ENCODE measurements at places on chromosomes 7 and 10.

DNA sequence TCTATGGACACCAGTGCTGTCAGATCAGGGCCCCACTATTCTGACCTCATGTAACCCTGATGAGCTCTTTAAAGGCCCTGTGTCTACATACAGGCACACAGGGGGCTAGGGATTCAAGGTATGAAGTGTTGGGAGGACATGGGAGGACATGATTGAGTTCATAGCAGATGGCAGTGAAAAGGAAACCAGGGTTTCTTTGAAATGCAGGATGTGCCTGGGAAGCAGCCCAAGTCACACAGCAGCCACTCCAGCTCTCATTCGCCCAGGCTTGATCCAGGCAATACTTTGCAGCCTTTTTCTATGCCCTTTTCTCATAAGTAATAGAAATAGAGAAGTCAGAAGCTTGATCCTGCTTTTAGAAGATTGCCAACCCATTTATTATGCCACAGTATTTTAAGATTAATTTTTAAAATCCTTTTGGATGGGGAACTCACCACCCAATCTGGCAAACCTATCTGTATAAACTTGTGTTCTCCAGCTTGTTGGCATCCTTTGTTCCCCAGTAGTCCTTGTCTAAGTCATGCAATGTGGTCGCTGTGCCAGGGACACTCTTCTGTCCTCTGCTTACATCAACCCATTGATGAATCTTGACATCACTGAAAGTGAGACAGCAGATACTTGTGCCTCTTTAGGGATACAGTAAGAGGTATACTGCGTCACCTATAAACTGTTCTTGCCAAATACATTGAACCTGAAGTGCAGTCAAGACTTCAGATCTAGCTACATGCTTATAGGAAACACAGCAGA, 95.0 kb downstream of the TAF3 start:
- DNase-seq: no peak

DNA sequence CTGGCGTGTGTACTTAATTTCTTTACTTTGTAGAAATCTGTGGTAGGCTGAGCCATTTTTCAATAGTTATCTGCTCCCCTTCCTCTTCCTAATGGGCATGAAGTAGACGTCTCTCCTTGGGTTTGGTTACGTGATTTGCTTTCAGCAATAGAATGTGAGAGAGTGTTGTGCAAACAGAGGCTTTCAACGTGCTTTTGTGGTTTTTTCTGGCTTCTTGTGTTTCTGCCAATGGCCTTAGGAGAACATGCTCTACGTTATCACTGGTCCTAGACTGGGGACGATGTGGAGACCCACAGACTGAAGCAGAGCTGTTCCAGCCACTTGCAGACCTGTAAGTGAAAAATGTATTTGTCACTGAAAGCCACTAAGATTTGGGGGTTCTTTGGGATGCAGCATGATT, 107.2 kb upstream of the NPTX2 start:
- no peak for DNase-seq

DNA sequence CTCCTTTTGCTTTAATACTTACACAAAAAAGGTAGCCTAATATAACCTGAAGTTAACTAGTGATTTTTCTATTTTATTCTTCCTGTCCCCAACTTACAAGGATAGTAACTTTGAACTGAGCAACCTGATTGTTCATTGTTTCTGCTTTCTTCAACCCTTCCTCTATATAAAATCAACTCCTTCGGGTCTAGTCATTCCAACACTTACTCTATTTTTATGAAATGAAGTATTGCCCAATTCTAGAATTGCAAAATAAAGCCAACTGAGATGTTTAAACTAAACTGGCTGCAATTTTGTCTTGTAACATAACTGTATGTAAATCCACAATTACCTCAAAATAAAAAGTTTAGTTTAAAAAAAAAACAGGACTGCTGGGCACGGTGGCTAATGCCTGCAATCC, 20.3 kb upstream of the DNA2 start:
- no peak for DNase-seq

- no peak for DNase-seq
Measured at GRCh38 chr10:13683017-13683416, 96.3 kb downstream of the PRPF18 start.

GRCh38 chr7:118219157-118219512, 5.4 kb upstream of the ANKRD7 start:
- DNase-seq: no peak

DNA sequence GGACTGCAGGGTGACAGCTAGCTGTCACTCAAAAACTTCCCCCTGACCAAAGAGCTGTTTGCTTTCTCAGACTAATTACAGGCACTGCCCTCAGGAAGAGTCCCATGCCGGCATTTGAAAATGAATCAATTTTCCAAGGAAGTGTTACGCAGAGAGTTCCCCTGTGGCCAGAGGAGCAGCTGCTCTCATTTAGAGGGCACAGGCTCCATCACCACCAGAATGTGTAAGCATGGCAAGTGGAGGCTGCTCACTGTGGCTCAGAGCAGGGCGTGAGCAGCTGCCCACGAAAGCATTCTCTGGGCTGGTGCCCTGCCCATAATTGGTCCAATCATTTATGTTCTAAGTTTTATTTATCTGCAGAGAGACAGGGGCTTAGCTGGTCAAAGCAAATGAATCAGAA, 202.2 kb downstream of the RAMP3 start:
- DNase-seq: no peak

- no peak for DNase-seq
Measured at GRCh38 chr10:5963591-5963990, 13.8 kb downstream of the IL15RA start.

- DNase-seq: no peak
Measured at GRCh38 chr7:159030490-159031134, 114.1 kb downstream of the VIPR2 start.

GRCh38 chr10:59819683-59820082, 66.4 kb upstream of the MRLN start:
- DNase-seq: no peak

DNA sequence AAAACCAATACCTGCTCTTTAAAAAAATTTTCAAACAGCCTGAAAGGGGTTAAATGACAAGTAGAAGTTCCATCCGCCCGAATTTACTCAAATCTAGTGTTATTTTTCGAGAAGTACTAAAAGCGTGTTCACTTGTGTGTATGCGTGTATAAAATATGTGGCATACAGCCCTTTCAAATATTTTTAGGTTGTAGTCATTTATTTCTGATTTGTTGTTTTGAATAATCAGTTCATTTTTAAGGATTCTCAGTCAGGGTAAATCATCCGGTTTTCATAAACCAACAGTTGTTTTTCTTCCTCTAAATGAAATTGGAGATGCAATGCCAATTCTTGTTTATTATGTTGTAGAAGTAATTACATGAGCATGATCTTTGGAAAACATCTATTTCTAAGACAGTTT, 6.9 kb upstream of the SUN1 start:
- DNase-seq: no peak

- no peak for DNase-seq
Measured at GRCh38 chr7:158064631-158065030, 523.0 kb downstream of the PTPRN2 start.

DNA sequence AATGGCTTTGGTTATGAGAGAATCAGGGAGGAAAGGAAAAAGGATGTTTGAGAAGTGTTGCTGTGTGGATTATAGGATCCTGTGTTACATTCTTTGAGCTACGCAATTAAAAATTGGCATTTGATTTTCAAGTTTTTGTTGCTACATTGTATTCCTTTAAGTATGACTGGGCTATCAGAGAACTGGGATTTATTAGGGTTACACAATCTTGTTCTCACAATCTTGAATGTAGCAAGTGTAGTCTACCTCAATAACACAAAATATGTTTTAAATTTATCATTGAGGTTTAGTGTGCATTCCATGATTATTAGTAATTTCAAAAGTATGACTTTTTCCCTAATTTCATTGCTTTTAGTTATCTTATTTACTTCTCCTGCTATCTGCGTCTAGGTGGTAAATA, 113.9 kb downstream of the CACNB2 start:
- DNase-seq: no peak

DNA sequence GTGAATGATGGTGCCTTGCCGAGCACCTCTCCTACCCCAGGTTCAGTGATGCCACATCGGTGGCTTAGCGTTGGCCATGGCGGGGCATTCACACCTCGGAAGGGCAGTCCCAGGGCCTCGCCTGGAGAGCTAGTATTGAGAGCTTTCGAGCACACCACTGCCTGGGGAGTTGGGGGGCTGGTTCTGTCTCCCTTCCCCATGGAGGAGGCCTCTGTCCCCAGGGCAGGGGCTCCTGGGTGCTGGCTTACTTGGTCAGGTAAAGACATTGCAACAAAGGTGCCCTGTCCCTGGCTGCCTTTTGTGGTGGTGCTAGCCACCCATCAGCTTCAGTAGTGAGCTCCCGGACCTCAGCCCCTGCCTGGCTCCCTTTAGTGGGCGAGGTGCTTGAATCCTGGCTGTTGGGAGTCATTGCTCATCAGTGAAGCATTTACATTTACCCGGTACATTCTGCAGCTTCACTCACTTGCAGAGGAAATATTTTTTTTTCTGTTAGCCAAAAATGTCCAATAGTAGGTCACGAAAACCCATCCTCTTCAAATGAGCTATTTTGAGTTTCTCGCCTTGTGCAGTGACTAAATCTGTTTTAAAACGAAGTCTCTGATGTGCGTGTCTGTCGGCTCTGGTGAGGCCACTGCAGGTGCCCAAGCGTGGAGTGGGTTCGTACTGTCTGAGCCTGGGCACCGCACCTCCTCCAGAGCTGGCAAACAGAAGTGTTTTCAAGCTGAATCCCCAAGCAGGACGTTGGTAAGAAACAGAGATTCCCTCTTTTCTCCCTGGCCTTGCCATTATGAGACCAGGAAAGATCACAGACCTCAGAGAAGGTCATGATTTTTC, 95.5 kb downstream of the INPP5A start:
- no peak for DNase-seq

- no peak for DNase-seq
Measured at GRCh38 chr7:88835147-88835728, 39.7 kb upstream of the TEX47 start.

DNA sequence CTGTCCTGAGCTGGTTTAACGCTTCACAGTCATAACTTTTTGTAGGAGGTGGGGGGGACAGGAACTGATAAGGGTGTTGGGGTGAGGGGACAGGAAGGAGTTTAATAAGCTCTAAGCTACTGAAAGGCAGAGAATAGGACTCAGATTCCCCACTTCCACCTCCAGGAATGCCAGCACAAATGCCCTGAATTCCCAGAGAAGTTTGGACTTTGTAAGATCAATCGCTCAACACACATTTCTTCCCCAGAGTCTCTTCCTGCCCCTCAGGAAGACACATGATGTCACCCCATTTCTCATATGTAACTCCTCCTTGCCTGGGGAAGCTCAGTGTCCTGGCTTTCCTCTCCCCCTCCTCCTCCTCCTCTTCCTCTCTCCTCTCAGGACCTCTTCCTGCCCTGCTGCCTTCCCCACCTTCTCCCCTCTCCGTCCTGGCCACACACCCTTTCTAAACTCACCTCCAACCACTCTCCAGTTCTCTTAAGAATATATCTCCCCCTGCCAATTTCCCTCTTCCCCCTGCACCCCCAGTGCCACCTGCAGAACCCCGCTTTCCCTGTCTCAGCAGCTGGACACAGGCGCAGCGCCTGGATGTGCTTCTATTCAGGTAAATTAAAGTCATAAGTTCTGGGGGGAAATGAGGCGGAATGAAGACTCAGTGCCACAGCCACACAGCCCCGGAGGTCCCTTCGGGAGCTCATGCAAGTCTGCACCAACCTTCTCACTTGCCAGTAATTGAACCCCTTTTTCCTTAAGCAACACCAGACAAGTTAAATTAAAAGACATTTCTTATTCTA, 5.3 kb upstream of the LOXL4 start:
- DNase-seq: no peak

DNA sequence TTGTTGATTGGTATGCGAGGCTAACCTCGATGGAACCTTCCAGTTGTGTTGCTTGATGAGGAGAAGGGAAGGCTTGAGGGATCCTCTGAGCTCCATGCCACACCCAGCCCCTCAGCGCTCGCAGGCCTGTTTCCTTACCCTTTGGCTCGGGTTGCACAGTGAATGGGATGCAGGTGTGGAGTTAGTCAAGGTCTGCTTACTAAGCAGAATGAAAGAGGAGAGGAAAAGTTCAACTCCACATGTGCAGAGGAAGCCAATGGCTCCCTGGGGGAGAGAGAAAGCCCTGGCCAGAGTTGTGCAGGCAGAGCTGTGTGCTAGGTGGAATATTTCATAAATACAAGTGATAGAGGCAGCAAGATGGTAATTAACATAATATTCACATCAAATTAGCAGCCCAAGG, 85.5 kb downstream of the JCAD start:
- DNase-seq: no peak

DNA sequence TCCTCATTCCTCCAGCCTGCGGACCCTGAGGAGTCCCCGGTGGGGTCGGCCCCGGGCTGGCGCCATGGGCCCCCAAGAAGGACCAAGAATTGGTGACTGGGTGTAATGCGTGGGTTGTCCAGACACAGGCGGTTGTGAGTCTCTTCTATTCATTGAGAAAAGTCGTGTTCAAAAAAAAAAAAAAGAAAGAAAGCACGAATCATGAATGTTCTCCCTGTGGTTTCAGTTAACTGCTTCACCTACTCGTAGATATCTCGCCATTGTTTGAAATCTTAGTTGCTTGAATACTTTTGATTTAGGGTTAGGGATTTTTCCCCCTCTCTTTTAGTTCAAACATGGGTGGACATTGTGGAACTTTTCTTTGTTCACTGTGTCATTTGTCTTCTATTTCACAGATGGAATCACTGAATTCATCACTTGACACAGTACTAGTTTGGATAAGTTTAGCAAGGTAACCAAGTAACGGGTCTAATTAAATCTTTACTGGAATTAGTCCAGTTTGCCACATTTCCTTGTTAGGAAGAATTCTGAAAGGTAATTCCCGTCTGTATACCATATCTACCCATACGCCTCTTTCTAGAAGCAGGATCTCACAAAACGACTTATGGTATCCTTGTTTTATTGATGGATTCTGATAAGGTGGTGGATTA, 775 bp downstream of the STARD3NL start:
- DNase-seq: no peak

- no peak for DNase-seq
Measured at GRCh38 chr7:150381096-150381495, 2.0 kb downstream of the ZNF775 start.

DNA sequence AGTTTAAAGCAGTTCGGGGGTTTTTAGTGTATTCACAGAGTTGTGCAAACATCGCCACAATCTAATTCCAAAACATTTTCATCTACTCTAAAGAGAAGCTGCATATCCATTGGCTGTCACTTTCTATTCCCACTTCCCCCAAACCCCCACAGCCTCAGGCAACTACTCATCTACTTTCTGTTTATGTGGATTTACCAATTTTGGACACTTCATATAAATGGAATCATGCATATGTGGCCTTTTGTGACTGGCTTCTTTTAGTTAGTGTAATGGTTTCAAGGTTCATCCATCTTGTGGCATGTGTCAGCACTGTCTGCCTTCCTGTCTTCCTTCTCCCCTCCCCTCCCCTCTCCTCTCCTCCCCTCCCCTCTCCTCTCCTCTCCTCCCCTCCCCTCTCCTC, 78.5 kb upstream of the FZD1 start:
- no peak for DNase-seq

- DNase-seq: no peak
Measured at GRCh38 chr10:84473136-84473535, 144.7 kb downstream of the CCSER2 start.

DNA sequence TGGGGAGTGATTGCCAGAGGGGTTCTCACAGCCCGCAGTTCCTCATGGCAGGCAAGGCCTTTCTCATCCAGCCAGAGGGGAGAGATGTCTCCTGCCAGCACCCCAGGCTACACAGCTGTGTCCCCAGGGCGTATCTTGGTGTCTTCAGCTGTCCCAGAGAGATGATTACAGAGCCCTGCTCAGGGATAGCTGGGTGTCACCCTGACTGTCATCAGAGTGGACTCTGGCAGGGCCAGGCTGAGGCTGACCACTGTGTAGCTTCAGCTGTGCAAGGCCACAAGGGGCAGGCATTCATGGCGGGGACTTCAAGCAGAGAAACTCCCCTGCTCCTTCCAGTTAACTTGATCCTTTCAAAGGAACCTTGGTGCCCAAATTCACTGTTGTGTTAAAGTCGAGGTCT, 124.2 kb downstream of the RGS10 start:
- DNase-seq: no peak

Measured in stimulated activated CD8-positive, alpha-beta memory T cell treated with anti-CD3 and anti-CD28 coated beads, Interleukin-4, amount 100 ng/mL, for 24 hours (primary cell).